ENCODE measurements at places on chromosomes 7 and 10.

- DNase-seq = no peak
These were observed 99.8 kb downstream of the KMT2C start for GRCh38 chr7:152335900-152336571.

DNA sequence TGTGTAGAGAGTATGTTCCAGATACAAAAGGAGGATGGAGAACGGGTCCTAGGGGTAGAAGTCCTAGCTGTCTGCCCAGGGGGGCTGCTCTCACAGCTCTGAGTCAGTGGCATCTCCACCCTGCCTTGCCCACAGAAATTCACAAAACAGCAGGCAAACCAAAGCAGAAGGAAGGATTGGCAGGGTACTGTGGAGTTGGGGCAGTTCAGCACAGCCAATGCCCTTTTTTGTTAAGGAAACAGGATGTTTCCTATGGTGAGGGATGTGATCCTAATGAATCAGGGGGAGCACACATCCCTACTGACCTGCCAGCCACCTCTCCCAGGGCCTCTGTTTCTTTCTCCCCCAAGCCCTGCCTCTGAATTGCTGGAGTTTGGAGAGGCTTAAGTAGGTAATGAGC, 457.6 kb downstream of the PLXNA4 start:
- DNase-seq = no peak

- no peak for DNase-seq
These were observed 896 bp upstream of the MYL7 start for GRCh38 chr7:44142028-44142427.

GRCh38 chr10:132118366-132118765, 52.6 kb downstream of the JAKMIP3 start:
- no peak for DNase-seq

DNA sequence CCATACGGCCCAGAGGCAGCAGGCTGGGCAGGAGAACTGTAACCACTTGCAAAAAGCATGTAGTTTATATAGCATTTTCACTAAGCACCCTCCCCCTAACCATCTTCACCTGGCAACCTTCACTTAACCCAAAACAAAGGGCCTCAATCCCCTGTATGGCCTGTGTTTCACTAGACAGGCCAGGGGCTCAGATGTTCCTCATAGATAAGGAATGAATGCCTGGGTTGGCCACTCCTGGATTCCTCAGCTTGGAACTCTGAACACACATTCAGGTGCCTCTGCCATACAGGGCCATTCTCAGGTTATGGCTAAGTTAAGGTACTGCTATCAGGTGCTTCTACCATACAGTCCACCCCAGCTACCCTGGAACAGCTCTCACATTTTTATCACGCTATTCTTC, 10.3 kb upstream of the TMEM168 start:
- no peak for DNase-seq

GRCh38 chr10:18566177-18566576, 85.2 kb downstream of the NSUN6 start:
- no peak for DNase-seq

- DNase-seq = no peak
These were observed 80.4 kb downstream of the EGFR start for GRCh38 chr7:55099066-55099820.

GRCh38 chr7:17915796-17916195, 24.5 kb downstream of the SNX13 start:
- DNase-seq = no peak

DNA sequence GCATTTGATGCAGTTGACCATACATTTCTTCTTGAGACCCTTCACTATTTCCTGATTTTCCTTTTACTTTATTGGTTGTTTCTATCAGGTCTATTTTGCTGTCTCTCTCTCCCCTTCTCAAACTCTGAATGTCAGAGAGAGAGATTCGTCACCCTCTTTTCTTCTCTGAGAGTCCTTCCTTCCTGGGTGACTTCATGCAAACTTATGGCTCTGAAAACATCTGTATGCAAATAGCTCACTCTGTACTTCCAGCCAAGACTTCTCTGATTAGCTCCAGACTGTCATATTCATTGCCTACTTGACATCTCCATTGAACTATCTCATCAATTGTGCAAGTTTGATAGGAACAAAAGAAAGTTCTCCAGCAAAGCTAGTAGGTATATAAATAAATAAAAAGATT, 191.7 kb upstream of the KLF6 start:
- no peak for DNase-seq

DNA sequence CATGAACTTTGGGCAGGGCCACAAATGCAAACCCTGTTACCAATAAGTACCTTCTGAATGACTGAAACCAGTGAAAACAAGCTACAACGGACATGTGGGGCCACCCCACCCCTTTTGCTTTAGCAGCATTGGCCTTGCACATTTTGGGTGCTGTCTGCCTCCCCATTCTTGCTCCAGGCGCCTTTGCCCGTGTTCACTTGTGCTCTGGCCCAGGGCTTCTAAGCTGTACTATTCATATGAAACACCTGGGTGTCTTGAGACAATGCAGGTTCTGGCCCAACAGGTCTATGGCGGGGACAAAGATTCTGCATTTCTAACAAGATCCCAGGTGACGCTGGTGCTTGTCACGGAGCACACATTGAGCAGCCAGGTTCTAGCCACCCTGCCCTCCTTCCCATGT, 96.5 kb upstream of the SDK1 start:
- no peak for DNase-seq

Data from stimulated activated effector memory CD8-positive, alpha-beta T cell treated with anti-CD3 and anti-CD28 coated beads, Interleukin-12 subunit alpha, Interleukin-12 subunit beta, amount 100 ng/mL, for 72 hours (primary cell).